Temporal lobe (tissue), 4 donors: ENCODE measurements at places on chromosomes 11 and 22. TPM values are rescaled to one million over a fixed set of nuclear protein-coding genes. Genes with fewer than 3 reads are reported as not detected.

FOLR2 gene
- total RNA-seq: 3.9 TPM

KCNQ1 gene
- 0.49 TPM for total RNA-seq

TECTA gene
- total RNA-seq: 2.2 TPM

MIEF1 gene
- total RNA-seq: 17.5 TPM

BRSK2 gene
- 31.7 TPM for total RNA-seq

GP1BB gene
- total RNA-seq: 24.8 TPM

SCUBE2 gene
- 3.9 TPM for total RNA-seq

MS4A6A gene
- total RNA-seq: 0.98 TPM

SRSF8 gene
- 20.2 TPM for total RNA-seq

MAPK1 gene
- 60.0 TPM for total RNA-seq

HPS4 gene
- total RNA-seq: 25.1 TPM

FAU gene
- 217 TPM for total RNA-seq

MS4A15 gene
- not detected for total RNA-seq

SLC22A6 gene
- total RNA-seq: 5.7 TPM

MN1 gene
- total RNA-seq: 64.2 TPM

F2 gene
- total RNA-seq: not detected

MAJIN gene
- not detected for total RNA-seq
